ENCODE measurements at places on chromosomes 4 and X.

DNA sequence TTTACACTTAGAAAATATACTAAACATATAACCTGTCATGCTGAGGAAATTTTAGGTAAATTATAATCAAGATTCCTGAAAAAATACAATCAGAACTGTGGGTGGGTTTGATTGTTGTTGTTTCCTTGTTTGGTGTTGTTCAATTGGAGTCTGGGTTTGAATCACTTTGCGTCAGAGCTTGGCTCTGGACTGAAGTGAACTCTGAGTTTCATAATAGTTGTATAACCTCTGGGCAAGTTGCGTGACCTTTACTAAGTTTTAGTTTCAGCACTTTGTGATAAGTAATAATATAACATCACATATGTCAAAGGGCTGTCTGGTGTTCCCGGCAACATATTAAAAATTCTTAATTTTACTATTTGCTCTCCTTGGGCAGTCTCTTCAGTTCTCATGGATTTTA lies 758.1 kb downstream of the RAPGEF2 start:
- no peak for DNase-seq

DNA sequence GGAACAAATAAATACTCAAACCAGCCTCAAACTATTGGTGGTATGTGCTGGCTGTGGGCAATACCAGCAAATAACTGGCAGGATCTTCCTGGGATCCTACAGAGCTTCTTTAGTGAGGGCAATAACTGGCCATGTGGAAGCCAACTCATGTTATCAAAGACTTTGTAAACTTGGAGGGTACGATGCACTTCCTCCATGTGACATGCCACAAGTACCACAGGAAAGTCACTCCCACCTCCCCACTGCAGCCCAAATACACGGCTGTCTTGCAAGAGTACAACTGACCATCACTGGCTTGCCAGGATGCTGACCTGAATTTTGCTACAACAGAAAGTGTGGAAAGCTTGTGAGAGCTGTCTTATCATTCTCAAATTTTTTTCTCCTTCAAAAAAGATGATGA lies 93.3 kb upstream of the MAML3 start:
- DNase-seq = no peak

- no peak for DNase-seq
Measured at GRCh38 chrX:144801786-144802185, 445.5 kb upstream of the SPANXN1 start.

DNA sequence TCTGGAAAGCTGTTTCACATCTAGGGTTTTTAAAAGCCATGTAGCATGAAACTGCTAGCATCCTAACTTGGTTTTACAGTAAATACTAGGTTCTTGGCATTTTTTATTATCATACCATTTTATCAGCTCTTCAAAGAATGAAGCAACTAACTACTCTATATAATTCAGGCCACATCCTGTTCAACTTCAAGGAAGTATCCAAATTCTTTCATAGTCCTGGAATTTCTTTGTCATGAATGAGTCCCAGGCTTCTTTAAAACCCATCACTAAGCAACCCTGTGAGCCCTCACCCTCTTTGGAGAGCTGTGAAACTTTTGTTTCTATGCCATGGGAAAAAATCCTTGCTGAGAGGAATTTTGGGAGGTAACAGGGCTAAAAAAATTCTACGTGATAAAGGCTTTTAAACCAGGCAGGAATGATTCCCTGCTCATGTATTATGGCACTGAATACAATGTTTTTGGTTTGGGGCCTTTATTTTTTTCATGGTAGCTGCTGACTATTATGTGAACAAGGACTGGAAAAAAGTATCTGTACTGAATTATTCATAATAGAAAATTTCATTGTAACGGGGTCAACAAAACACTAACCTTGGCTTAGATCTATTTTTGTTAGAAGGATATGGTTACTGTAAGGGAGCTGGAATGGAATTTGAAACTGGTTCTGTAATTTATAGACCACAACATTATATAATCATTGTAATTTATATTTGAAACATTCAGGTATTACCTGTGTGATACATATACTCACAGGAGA lies 164.9 kb downstream of the DCTD start:
- DNase-seq = no peak

DNA sequence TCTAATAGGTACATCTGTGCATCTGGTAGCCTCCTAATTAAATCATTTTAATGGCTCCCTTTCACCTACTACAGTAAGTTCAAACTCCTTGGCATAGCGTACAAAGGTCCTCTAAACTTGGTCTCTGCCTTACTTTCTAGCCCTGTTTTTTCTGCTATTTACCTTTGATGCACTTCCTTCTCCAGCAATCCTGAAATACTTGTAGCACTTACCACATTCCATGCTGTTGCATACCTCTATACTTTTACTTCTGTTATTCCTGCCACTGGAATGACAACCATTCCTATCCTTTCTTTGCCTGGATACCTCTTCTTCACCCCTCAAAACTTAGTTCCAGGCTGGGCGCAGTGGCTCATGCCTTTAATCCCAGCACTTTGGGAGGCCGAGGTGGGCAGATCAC lies 56.6 kb upstream of the LHFPL1 start:
- no peak for DNase-seq

GRCh38 chr4:175422331-175422730 lies 389.7 kb downstream of the GPM6A start:
- DNase-seq = no peak

- no peak for DNase-seq
Measured at GRCh38 chr4:108636246-108636645, 14.2 kb upstream of the OSTC start.

GRCh38 chr4:159941076-159941475 lies 838.2 kb downstream of the RAPGEF2 start:
- no peak for DNase-seq

GRCh38 chr4:128393101-128393704 lies 105.6 kb upstream of the PGRMC2 start:
- DNase-seq = no peak

DNA sequence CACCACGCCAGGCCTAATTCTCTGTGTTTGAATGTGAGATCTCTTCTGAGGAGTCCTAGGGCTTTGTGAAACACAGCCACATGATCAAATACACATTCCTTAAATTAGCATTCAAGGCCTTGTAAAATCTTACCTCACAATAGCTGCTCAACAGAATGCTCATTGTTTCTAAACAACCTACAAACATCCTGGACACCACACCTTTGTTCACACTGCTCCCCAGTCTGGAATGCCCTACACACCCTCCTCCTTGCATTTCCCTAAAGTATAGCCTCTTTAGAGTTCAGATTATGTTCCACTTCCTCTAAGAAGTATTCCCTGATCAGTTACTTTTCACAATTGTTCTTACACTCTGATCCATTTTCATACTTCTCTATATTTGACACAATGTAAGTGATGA lies 110.6 kb downstream of the AGTR2 start:
- DNase-seq = no peak

DNA sequence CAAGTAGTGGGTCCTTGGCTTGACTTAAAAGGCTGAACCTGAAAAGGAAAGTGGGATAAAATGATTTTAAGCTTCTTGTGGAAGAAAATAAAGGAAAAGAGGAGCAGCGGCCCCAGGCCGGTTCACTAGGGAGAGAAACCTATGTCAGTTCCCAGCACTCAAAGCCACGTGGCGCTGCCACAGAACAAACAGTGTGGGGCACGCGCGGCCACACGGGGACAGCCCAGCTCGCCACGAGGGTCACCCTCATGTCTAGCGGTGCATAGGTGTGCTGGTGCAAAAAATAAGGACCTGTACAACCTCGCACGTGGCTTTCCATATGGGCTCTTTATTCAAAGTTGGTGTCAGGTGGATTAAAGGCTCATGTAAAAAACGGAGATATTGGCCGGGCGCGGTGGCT lies 17.1 kb downstream of the MSANTD1 start:
- no peak for DNase-seq

DNA sequence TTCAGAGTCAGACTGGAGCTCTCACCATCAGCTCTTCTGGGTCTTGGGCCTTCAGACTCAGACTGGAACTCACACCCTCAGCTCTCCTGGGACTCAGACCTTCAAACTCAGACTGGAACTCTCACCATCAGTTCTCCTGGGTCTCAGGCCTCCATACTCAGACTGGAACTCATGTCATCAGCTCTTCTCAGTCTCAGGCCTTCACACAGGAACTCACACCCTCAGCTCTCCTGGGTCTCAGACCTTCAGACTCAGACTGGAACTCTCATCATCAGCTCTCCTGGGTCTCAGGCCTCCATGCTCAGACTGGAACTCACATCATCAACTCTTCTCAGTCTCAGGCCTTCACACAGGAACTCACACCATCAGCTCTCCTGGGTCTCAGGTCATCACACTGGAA lies 147.2 kb upstream of the MXRA5 start:
- DNase-seq = no peak

- DNase-seq = no peak
Measured at GRCh38 chr4:102807345-102807744, 20.0 kb downstream of the UBE2D3 start.

DNA sequence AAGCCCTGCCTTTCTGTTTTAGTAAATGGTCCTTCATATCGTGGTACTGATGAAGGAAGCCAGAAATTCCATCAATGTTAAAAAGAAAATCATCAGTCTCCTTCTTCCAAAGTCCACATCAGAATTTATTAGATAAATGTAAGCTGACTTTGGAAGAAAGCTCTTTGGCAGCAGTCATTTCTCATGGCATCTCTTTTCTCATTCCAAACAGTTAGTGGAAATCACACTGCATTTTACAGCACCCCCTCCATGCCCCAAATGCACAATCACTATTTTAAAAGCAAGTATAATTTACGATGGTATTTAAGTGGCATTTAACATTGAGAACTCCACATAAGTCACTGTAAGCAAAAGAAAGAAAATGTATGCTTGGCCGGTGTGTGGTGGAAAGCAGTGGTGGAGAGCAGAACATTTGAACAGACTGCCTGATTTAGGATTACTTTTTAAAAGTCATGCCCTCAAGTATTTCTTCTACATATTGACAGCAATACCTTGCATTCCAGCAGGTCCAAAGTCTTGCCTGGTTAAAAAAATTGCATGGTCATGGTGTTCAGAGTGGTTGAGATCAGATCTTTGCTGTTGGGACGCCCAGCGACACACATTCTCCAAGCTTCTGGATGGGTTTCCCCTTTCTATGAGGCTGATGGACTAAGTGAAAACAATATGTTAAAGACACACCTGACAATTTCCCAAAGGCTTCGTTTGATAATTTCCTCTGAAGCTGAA lies 248.6 kb downstream of the ADAMTS3 start:
- DNase-seq = no peak

DNA sequence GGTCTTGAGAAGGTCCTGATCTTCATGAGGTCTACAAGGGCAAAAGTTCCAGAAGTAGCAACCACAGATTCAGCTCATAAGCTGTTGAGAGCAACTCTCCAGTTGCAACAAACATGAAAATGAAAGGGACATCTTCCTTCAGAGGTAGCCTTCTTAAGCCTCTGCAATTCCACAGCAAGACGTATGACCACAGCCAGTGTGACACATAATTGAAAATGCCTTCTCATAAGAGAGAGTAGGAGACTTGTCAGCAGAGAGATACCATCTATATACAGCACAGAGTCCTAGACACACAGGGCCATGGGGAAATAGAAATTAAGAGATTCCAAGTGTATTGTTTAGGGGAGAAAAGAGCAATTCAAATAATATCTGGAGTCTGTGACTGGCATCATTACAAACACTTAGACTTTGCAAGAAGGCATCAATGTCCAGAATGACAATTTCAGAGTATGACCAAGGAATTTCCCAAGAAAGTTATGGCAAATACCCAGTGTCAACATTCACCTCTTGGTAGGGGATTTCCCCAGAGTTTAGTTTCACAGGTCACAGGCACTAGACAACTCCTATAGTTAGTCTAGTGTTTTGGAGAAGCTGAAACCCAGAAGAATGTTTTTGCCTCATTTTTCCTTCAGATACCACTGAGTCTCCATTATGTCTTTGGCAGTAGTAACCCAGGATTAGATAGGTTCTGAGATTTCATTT lies 340.3 kb downstream of the ZNF674 start:
- DNase-seq = no peak

GRCh38 chr4:105956569-105956968 lies 61.3 kb downstream of the NPNT start:
- DNase-seq = no peak

DNA sequence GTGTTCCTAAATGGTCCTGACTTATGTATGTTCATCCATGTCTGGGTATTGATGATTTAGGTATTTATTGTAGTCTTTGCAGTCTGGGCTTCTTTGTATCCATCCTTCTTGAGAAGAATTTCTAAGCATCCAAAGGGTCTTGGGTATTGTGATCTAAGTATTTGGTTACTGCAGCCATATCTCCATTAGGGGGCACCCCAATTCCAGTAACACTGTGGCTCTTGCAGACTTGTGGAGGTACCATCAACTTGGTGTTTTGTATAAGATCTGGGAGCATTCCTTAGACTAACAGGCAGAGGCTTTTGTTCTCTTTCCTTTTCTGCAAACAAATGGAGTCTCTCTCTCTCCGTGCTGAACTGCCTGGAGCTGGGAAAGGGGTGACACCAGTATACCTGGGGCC lies 113.7 kb upstream of the NEXMIF start:
- no peak for DNase-seq

DNA sequence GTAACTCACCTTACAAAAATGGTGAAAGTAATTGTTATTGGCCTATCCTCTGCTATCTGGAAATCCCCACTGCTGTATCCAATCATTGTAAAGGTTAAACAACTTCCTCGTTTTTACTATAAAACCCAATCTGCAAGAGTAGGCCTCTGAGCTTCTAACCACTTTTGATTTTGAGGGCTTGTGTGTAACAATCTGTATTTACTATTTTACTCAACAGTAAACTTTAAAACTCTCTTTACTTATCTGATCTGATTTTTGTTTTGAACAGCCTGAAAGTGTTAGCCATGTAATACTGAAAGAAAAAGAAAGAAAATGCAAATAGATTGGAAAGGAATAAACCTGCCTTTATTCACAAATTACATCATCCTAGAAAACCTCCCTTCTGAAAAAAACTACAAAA lies 63.1 kb downstream of the SLC10A7 start:
- DNase-seq = no peak

DNA sequence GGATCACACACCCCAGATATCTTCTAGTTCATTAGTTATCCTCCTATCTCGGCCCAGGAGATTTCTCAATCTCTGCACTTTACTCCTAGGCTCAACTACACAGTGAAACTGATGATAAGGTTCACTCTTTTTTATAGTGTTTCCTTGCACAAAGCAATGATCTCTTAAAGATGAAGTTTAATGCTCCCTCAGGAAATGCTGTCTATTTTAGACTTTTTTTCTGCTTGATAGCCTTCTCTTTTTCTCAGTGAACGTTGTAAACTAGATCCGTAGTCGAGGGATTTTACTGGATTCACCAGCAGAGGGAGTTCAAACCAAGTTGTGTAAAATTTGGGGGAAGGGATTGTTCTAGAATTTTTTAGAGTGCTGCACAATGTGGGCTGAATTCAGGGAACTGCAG lies 269.6 kb downstream of the GBA3 start:
- DNase-seq = no peak

GRCh38 chrX:133876646-133877045 lies 108.7 kb downstream of the GPC3 start:
- no peak for DNase-seq

- no peak for DNase-seq
Measured at GRCh38 chr4:5758741-5759140, 47.7 kb downstream of the EVC start.

- DNase-seq = no peak
Measured at GRCh38 chrX:70656304-70656703, 211.7 kb downstream of the DLG3 start.

GRCh38 chr4:172168888-172169287 lies 355.7 kb downstream of the GALNTL6 start:
- no peak for DNase-seq

- no peak for DNase-seq
Measured at GRCh38 chrX:78213331-78213730, 73.9 kb upstream of the TAF9B start.

- DNase-seq = peak; percentile 73
Measured at GRCh38 chr4:61741327-61742096, 541.4 kb downstream of the ADGRL3 start.
